ENCODE measurements at places on chromosomes 5 and 9.
A peak's percentile ranks its signal among the peaks of the same experiment; 100 is the strongest.

DNA sequence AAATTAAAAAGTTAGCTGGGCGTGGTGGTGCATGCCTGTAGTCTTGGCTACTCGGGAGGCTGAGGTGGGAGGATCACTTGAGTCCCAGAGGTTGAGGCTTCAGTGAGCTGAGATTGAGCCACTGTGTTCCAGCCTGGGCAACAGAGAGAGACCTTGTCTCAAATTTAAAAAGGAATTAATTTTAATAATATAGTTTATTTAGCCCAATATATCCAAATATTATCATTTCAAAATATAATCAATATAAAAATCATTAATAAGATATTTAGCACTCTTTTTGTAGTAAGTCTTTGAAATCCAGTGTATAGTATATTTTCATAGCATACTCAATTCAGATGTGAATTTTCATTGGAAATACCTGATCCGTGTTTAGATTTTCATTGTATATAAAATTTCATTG lies 43.2 kb upstream of the ORM1 start:
- no peak for DNase-seq

GRCh38 chr9:135306699-135307098 lies 172.9 kb upstream of the PPP1R26 start:
- no peak for DNase-seq

DNA sequence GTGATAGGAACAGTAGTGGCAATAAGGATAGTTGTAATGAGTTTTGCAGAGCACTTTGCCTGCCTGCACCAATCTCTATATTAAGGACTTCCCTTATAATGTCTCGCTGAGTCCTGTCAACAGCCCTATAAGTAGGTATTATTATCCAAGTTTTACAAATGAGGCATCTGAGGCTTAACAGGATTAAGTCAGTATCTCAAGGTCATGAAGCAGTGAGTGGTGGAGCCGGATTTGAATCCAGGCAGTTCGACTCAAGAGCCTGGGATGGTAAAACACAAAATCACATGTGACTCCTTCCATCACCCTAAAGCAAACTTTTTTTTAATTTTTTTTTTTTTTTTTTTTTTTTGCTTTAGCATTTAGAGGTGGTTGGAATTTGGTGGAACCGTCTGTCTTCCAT lies 59.0 kb upstream of the RARS1 start:
- DNase-seq, result no peak

DNA sequence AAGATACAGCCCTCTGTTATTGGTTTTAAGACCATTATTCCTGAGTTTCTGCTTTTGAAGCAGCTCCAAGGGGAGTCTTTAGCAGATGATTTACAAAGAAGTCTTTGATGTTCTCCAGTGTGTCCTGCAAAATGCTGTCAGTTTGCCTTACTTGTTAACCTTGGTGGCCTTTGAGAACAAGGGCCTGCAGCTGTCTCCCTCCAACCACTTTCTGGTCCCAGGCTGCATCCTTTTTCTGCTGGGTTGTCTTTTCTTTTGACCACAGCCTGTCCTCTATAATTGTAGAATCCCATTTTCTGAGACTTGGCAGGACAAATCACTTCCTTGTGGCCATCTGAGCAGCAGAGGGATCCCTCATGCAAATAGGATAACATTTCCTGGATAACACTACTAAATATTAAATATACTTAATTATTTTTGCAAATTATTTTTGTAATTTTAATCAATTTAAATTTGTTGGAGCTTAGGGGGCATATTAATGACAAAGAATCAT lies 281.4 kb downstream of the DMRT2 start:
- no peak for DNase-seq

DNA sequence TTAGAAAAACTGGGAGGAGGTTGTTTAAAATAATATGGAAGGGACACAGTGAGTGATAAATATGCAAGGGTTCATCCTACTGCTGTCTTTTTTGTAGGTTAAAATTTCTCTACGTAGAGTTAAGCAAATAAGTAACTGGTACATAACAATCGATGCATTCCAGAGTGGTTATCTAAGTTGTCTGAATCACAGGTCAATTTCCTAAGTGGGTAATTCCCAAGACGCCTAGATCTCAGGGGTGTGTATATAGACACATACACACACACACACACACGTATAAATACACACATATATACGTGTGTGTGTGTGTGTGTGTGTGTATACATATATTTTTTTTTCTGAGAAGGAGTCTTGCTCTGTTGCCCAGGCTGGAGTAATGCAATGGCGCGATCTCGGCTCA lies 22.3 kb downstream of the CAAP1 start:
- no peak for DNase-seq

- DNase-seq, result peak; percentile 68
Observed at GRCh38 chr5:141513627-141514329, 24.9 kb downstream of the PCDHGC5 start.

GRCh38 chr5:101675510-101676219 lies 620.4 kb downstream of the SLCO4C1 start:
- no peak for DNase-seq

GRCh38 chr5:167814828-167815227 lies 476.6 kb upstream of the WWC1 start:
- DNase-seq, result no peak

- no peak for DNase-seq
Observed at GRCh38 chr9:113879911-113880310, 3.8 kb downstream of the ZNF618 start.

DNA sequence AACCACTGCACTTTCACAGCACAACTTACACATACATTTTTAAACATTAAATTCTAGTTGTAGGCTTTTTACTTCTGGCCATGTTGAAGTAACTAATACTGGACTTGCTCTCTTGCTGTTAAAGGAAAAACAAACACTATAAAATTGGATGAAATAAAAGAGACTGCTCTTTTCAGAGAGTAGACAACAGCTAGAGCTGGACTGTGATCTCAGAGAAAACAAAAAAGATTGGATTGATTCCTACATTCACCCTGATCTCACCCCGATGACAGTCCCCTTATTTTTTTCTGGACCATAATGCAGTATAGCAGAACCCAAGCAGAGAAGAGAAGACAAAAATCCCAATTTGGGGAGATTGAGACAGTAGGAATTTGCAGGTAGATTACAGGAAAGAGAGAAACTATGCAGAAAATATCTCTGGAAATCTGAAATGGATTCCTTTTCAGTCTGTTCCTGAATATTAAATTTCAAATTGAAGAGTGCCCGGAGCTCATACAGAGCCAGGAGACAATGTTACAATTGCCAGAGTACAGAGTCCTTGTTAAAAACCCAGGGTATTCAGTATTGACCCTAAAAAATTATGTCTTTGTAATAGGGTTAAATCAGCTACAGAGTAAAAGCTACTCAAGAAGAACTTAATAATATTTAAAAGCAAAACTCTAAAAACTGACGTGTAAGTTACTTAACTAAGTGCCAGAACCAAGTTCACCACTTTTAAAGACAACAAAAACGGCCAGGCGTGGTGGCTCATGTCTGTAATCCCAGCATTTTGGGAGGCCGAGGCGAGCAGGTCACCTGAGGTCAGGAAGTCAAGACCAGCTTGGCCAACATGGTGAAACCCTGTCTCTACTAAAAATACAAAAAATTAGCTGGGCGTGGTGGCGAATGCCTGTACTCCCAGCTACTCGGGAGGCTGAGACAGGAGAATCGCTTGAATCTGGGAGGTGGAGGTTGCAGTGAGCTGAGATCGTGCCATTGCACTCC lies 208.6 kb downstream of the MPDZ start:
- no peak for DNase-seq

GRCh38 chr5:180070756-180071530 lies 616 bp downstream of the RNF130 start:
- DNase-seq, result no peak

- no peak for DNase-seq
Observed at GRCh38 chr5:132394667-132395259, 25.3 kb downstream of the SLC22A5 start.

- no peak for DNase-seq
Observed at GRCh38 chr5:31036411-31036810, 157.1 kb upstream of the CDH6 start.

DNA sequence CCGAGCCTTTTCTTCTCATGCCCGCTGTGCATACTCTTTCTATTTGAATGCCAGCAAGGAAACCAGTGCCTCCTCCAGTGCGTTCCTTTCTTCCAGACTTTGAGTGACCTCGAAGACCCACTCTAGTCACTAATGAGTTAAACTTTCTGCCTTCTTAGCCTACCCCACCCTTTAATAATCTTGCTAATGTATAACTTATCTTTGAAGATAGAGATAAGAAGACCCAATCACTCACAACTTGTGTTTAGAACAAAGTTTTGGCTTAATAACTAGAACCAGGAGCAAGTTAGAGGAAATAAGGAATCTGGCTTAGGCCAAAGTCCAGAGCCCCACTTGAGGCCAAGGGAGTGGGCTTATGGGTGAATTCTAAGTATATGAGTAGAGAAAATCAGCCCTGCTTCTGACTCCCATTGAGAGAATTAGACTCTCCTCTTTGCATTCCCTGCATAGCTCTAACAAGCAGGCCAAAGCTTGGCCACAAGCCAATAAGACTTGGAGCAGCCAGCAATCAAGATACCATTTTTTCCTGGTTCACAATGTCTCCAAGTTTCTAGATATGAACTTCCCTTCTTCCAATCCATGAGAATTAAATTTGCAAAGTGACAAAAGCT lies 181.5 kb upstream of the PIK3R1 start:
- DNase-seq, result no peak

GRCh38 chr9:110687497-110687896 lies 18.9 kb downstream of the MUSK start:
- DNase-seq, result no peak

GRCh38 chr5:54206580-54207229 lies 103.7 kb downstream of the ARL15 start:
- no peak for DNase-seq

DNA sequence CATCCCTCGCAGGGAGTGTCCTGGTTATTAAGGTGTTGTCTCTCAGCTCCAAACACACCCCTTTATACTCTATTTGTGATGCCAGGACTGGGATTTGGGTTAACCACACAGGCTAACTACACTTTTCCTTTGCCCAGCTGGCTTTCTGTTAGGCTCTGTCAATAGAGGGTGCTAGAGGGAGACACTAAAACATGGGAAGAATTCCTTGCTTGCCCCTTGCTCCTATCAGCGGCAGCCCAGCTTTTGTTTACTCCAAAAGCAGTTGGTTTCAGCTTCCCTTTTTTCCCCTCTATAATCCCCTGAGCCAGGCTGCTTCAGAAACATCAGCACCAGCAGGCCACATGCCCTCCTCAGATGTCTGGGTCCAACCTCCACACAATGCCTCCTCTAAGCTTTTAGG lies 297.1 kb downstream of the KCTD16 start:
- no peak for DNase-seq

DNA sequence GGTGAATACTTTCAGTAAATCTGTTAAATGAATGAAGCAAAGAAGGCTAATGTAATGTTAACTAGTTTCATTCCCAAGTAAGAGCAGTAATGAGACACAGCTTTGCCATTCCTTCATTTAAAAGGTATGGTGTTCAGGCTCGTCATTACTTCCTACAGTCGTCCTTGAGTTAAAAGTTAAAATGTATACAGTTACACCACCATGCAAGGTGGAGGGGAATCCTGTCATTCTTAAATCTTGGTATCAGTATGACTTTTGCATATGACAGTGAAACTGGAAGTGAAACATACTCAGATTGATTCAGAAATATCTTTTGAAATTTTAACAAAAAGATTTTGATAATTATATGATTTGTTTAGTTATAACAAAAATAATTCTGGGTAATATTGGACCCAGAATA lies 25.9 kb downstream of the MTRR start:
- DNase-seq, result no peak

GRCh38 chr9:71364186-71364955 lies 242.9 kb upstream of the TRPM3 start:
- no peak for DNase-seq

GRCh38 chr5:94793816-94794198 lies 175.3 kb downstream of the SLF1 start:
- no peak for DNase-seq

DNA sequence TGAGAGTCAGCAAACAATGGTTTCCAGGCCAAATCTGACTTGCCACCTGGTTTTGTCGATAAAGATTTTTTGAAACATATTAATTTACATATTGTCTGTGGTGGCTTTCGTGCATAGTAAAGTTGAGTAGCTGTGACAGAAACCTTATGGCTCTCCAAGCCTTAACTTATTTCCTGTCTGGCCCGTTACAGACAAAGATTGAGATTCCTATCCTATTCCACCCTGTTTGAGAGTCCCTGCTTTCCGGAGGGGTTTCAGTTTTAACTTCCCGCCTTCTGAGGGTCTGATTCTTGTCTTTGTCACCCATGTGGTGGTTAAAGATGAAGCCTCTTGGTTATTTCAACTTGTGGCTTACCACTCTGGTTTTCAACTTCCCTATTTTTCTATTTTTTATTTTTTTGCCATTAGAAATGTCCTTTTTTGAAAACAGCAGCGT lies 11.4 kb downstream of the OTULIN start:
- no peak for DNase-seq

DNA sequence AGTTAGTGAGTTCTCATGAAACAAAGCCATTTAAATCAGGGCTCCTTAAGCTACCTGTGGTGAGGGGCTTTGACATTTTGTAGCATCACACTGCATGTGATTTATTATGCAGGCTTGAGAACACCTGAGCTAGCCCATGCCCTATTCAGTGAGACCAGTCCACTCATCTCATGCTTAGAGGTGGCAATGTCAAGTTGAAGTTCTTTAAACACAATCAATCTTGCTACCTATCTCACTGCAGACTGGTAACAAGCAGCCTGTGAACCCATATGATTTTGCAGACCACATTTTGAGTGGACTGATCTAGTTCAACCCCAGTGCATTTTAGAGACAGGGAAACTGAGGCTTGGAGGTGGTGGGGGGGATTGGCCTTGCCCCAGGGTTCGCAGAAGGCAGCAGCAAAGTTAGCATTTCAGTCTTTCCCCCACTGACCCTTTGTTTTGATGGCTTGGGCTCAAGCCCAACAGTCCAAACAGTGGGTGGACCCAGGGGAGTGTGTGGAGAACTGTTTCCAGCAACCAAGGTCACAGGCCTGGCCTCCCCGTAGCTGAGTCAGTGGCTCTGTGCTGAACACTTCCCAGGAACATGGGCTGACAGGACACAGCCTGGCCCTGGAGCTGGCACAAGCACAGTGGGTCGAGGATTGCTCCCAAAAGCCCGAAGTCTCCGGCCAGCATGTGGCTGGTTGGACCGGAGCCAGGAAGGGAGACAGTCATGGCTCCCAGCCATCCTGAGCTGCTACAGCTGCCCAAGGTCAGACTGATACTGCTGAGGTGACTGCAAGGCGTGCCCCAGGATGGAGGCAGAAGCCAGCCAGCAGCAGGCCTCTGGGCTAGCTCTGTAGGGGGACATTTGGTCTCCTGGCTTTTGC lies 95.3 kb downstream of the RGS3 start:
- DNase-seq, result no peak

DNA sequence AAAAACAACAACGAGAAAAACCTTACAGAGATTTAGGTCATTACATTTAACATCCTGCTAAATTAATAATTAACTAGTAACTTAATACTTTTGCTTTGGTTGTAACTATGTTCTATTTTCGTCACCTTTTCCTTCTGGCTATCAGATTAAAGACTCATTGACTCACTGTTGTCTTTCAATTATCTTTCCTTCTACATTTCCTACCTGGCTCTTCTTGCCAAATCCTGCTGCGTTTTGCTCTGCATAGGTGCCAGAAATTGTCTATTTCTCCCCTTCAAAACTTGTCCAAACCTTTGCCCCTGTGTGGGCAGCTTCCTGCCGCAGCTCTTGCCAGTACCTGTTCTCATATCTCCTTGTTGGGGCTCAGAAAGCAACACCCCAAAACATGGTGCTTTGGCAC lies 235.5 kb upstream of the ZNF608 start:
- DNase-seq, result no peak

All from activated T-cell treated with anti-CD3 and anti-CD28 coated beads for 48 hours (primary cell).